ENCODE measurements at places on chromosomes 7 and 10. TPM values are rescaled to one million over a fixed set of nuclear protein-coding genes. Genes with fewer than 3 reads are reported as not detected.

The SFRP4 gene
- not detected for polyA plus RNA-seq

DNA sequence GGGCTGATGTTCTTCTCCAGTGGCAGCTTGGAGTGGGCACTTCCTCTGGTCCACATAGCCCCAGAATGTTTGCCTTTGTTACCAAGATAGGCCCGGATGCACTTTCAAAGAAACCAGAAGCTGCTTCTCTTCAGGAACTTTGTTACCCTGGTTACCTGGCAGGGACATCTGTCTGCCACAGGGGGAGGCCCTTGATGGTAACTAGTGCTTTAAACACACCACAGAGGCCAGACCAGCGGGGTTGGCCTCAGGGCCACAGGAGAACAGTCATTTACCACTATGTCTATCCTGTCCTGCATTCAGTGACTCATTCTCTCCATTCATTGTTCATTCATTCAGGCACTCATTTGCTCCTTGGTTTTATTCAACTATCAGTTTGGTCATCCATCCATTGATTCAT, 11.9 kb upstream of the PLEKHA1 start:
- DNase-seq: no peak

DNA sequence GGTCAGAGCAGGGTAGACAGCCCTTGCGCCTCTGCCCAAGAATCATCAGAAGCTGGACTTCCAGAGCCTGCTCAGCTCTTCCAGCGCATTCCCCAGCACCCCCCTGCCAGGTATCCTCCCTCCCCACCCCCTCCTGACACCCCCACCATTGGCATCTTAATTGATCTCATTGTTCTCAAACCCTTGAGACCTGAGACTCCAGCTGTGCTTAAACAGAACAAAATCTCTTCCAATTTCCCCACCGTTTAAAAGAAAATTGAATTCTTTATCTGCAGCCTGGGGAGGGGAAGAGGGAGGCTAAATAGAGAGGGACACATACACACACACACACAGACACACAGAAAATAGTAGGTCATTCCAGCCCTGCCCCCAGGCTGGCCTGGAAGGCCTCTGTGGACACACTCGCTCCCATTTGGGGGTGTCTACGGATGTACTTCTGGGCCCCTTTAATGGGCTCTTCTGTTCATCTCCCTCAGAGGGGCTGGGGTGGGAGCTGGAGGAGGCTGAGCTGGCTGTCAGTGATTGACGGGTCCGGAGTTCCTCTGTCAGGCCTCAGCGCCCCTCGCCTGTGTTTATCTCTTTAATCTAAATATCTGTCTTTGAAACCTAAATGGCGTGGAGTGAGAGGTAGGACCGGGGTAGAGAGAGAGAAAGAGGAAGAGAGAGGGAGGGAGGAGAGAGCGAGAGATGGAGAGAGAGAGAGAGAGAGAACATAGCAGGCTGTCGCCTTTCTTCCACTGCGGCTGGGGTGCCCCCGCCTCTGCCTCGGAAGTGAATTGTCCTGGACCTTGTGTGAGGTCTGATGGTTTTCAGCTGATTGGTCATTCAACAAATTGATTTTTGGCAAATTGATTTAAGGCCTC, 61.7 kb downstream of the C10orf105 start:
- DNase-seq: no peak

DNA sequence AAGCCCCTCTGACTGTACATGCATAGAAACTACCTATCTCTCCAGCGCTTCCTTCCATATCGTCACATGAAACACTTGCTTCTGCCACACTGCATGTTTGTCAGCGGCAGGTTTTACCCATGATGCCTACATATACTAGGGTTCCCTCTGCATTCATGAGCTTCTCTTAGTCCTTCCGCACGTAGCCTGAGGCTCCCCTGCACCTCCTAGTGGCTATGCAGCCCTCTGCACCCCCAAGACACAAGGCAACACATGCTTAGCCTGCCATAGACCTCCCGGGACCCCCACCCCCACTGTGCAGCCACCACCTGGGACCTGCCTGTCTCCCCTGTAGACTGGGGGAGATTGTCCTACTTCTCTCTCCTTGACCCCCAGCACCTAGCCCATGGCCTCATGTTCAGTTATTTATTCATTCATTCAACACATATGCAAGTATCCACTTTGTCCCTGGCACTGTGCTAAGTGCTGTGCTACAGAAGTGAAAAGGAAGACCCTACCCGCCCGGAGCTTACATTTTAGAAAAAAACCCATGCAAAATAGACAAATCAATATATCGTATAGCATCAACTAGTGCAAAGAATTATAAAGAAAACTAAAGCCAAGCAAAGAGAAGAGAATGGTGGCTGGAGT, 23.5 kb downstream of the TMEM273 start:
- DNase-seq: no peak

GRCh38 chr10:31927884-31928548, 615 bp downstream of the ARHGAP12 start:
- DNase-seq: no peak

DNA sequence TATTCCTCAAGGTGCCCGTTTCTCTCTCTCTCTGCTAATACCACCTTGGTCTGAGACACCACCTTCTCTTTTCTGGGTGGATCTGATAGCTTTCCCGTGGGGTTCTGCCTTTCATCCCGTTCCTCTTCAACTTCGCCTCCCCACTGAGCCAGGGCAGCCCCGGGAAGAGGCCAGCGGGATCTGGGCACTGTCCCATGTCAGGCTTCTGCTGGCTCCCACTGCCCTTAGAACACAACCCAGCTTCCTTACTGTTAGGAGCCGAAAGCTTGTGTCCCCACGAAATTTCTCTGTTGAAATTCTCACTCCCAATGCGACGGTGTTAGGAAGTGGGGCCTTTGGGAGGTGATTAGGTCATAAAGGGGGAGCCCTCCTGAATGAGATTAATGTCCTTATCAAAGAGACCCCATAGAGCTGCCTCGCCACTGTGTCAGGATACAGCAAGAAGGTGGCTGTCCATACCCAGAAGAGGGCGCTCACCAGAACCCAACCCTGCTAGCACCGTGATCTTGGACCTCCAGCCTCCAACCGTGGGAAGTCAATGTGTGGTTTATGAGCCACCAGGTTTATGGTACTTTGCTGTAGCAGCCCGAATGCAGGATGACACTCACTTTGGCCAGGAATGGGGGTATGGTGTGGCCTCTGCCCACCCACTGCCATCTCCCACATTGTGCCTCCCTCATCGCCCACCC, 79.2 kb downstream of the CAMK1D start:
- no peak for DNase-seq

GRCh38 chr10:44985175-44985681, 6.6 kb upstream of the DEPP1 start:
- no peak for DNase-seq

- DNase-seq: no peak
Measured at GRCh38 chr7:69218576-69218975, 379.7 kb upstream of the AUTS2 start.

- DNase-seq: no peak
Measured at GRCh38 chr10:63382066-63382465, 83.7 kb downstream of the JMJD1C start.

DNA sequence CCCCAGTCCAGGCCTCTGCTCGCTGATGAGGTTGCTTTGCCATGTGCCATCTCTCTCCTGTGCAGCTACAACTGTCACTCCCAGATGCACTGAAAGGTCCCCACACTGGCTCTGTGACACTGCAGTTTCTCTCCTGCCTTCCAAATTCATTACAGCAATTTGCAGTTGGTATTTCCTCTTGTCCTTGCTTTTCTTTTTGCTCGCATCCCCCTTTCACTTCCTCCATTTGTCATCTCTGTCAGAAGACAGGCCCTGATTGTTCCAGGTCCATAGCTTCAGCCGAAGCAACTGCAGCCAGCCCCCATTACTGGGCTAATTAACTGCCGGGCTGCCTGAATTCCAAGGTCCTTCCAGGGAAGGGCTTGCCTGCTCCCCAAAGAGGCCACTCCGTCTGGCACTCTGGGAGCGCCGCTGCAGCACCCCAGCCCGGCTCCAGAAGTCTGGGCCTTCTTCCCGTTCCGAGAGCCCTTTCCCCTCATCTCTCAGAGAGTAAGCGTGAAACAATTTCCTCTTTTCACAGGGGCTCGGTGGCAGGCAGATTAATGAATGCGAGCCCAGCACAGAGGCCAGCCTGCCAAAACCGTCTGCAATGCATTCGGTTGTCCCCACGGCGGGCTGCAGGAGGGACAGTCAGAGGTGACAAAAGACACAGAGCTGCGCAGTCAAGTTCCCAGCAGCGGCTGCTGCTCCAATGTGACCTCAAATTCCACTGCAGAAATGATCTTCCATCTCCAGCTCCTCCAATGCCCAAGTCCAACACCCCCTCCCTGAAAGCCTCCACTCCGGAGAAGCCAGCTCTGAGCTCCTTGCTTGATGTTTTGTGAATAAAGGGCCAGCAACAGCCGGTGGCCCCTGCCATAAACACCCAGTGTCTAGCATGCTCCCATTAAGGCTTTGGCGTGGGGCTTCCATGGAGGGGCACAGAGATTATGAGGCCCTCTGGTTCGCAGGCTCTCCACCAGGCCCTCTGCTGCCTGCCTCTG, 279.4 kb upstream of the HABP2 start:
- no peak for DNase-seq

- no peak for DNase-seq
Measured at GRCh38 chr7:36985316-36985715, 261.0 kb upstream of the AOAH start.

DNA sequence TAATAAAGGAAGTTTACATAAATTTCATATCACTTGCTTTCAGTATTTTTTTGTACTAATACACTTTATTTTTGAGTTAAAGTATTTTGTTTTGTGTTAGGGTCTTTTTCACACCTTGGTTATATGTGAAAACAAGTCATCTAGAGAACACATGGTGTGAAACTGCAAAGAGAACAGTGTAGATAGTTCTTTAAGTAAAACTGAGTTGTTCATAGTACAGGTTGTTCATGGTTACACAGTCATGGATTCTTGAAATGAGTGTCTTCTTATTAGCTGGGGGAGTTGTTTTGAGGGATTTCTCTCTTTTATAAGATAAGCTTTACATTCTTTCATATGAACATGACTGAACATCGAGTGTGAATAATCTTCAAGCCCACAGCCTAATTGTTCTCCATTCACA, 244.2 kb downstream of the THSD7A start:
- no peak for DNase-seq

- DNase-seq: no peak
Measured at GRCh38 chr10:66455304-66455703, 470.5 kb upstream of the LRRTM3 start.
